ENCODE measurements at places on chromosomes 2 and 18. TPM values are rescaled to one million over a fixed set of nuclear protein-coding genes. Genes with fewer than 3 reads are reported as not detected.

Gene POTEC
- total RNA-seq, result not detected

Gene DSEL
- 23.4 TPM for total RNA-seq

Gene DQX1
- 2.5 TPM for total RNA-seq

DNA sequence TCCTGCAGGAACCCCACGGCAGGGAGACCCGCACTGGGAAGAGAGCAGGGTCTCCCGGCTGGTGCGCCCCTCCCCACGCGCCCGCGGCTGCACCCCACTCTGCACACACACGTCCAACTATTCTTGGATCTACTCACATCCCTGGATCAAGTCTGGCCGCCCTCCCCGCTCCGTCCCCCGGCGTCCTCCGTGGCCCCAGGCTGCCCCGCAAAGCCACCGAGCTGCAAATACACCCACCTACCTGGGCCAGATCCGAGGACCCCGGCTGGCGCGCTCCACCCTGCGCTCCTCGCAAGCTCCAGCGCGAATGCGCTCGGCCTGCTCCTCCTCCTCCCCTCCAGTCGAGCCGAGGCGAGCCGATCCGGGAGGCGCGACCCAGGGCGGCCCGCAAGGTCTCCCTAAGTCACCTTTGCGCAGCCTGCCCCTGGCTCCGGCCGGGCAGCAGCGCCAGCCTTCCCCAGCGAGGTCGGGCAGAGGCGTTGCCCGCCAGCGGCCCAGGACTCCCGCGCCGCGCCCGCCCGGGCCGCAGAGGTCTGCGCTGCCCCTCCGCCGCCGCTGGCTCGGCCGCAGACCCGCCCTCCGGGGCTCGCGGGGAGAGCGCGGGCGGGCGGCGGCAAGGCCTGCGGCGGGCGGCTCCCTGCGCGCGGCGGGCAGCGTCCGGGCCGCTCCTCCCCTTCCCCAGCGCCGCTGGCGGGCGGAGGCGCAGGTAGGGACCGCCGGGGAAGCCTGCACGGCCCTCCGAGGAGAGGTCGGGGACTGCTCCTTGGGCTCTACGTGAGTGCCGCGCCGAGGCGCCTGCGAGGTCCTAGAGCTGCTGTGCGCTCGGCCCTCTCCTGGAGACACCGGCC is 126.0 kb downstream of the OSBPL1A start:
- peak; percentile 84 for DNase-seq

DNA sequence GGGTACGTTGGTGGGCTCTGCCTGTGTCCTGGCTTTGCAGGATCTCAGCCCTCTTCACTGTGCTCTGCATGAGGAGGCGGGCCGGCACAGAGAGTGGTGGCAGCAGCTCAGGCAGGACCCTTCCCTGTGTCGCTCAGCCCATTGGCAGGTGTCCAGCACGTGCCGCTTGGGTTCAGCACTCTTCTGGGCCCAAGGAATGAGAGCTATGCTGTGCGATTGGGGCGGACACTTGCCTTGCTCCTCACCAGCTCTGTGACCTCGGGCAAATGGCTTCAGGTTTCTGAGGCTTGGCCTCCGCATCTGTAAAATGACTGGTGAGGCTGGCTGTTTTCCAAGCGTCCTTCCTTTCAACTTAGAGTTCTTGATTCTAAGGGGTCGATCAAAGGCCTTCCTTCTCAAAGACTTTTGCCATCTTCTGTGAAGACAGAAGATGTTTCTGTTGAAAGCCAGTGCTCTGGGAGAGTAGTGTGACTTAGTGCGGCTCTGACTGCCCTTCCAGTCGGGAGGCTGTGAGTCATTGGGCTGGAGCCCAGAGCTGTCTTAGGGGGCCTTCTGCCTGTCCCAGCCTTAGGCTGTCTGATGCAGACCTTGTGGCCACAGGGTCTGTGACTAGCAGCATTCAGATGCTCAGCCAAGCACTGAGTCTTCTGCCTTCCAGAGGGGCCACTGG is 35.6 kb downstream of the GLI2 start:
- DNase-seq, result peak; percentile 58

Gene KCNF1
- total RNA-seq, result 1.3 TPM

DNA sequence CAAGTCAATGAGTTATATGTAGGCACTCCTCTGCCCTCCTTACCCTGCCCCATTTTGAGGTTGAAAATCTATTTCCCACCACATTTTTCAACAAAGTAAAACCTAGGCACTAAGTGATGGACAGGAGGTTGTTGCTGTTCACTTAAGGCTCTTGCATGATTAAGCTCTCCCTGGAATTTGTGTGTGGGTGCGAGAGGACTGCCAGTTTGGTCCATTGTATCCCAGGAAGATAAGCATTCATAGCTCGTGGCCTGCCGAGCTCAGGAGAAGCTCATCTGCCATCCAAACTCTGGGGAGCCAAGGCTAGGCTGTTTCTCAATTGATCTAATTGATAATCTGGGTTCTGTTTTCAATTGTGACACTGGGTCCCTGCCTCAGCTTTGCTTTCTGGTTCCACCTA is 4.7 kb upstream of the MAP4K4 start:
- DNase-seq, result no peak

DNA sequence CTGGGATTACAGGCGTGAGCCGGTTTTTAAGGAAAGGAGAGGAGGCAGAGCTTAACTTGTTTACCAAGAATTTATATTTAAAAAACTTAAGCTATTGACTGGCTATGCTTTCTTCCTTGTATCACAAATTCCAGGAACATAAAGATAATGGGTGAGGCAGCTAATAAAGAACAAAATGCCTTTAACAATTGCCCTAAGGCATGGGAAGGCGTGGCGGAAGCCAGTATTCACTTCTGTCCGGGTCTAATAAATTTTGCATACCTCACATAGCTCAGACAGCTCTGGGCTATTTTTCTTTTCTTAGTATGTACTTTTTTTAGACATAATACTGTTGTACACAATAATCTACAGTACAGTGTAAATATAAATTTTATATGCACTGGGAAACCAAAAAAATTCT is 1.0 kb upstream of the LDAH start:
- DNase-seq, result no peak

DNA sequence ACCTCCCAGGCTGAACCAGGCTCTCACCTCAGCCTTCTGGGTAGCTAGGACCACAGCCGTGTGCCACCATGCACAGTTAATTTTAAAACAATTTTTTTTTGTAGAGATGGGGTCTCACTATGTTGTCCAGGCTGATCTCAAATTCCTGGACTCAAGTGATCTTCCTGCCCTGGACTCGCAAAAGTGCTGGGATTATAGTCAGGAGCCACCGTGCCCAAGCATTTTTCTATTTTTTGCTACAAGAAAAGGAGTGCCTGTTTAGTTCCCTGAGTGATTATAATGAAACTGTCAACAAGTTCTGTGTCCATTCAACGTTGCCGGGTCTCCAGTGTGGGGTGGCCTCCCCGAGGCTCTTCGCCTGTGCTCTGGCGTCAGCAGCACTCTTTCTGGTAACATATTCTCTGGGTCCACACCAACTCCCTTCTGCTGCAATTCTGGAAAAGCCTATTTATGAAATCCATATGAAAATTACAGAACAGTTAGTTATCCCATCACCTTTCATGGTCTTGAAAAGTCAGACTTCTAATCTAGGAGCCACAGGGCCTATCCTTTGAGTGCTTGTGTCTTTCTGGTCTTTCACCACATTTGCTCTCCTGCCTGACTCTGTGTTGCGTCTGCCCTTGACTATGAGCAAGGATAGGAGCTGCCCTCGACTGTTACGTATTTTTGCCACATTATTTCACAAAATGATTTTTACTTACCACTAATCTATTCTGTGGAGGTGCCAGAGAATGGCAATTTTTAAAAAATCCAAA is 172.7 kb downstream of the SOCS6 start:
- no peak for DNase-seq

DNA sequence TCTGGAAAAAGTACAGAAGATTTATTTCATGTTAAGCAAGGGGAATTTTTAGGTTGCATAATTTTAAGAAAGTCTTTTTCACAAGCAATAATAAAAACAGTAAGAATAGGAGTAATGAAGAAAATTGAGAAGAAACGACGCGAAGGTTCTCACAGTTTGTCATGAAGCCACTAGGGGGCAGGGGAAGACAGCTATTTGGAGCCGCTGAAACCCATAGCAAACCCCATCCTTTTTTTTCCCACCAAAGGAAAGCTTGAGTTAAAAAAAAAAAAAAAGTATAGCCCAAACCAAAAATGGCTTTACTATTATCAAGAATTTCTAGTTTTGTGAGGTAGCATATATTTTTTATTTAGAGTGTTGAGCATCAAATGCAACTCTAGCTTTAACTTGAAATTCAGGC is 300.9 kb downstream of the PHLPP1 start:
- DNase-seq, result peak; percentile 90

DNA sequence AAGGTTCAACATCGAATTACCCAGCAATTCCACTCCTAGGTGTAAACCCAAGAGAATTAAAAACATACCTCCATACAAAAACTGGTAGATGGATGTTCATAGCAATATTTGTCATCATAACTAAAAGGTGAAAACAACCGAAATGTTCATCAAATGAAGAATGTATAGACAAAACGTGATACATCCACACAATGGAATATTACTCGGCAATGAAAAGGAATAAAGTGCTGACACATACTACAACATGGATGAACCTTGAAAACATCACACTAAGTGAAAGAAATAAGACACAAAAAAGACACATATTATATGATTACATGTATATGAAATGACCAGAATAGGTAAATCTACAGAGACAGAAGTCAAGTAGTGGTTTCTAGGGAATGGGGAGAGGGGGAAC is 20.6 kb upstream of the CHMP1B start:
- no peak for DNase-seq

DNA sequence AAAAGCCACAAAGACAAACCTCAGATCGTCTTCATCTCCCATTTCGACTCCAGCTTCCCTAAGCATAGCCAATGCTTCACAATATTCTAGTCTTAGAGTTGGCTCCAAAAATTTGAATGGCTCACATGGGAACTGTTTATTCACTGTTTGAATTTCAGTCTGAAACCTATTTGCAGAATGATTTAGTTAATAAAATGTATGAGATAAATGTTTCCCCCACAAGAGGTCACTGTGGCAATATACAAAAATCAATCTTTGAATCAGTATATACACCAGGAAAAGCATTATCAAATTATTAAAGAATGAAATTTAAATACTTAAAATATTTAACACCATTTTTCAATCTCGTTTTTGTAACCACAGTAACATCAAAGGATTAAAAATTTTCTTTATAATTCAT is 40.0 kb upstream of the MCM6 start:
- DNase-seq, result peak; percentile 83

- peak; percentile 63 for DNase-seq
Observed at GRCh38 chr2:190477661-190478454, 56.7 kb downstream of the NEMP2 start.

Gene NXPH2
- 15.7 TPM for total RNA-seq

DNA sequence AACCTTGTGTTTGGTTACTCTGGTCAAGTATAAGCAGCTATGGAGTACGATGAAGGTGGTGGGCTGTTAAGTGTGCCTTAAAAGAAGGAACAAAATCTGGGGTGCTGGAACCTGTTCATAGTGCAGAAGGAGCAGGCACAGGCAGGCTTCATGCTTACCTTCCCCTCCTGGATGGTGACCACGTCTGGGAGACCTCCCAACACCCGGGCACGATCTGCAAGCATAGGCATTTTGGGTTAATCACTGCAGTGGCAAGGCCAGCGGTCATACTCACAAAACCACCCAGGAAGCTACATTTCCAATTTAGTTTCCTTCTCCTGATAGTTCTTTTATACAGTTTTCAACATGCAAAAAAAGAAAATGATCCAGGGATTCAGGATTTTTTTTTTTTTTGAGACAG is 58.7 kb upstream of the LPIN2 start:
- DNase-seq, result no peak

Measured in tongue (tissue), 3 donors.